Activated gamma-delta T cell treated with anti-CD3 and anti-CD28 coated beads, Interleukin-2, amount 50 U/mL, for 16 hours (primary cell): ENCODE measurements at places on chromosomes 2 and 18.

- no peak for DNase-seq
Measured at GRCh38 chr2:239262484-239263230, 138.2 kb downstream of the HDAC4 start.

- no peak for DNase-seq
Measured at GRCh38 chr18:50722311-50722710, 97.5 kb downstream of the MRO start.

GRCh38 chr2:77519888-77520506 is 2.2 kb downstream of the LRRTM4 start:
- DNase-seq: no peak

- no peak for DNase-seq
Measured at GRCh38 chr2:113692698-113693428, 63.6 kb downstream of the SLC35F5 start.

- DNase-seq: no peak
Measured at GRCh38 chr2:23423062-23423872, 38.3 kb downstream of the KLHL29 start.

DNA sequence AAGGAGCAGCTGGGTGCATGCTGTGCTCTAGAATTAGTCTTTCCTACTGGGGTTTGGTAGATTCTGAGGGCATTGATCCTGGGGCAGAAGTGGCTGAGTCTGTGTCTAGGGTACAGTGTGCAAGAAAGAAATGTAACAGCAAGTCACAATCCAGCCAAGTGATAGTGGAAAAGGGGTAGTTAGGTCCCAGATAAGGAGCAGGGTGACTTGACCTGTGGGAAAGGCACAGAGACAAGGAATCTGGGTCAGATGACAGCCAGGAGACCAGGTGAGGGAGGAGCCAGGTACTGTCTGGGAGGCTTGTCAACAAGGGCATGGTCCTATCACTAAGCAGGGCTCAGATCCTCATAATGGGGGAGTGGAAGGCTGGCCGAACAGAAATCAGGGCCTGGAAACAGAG is 8.1 kb downstream of the IL37 start:
- DNase-seq: no peak

DNA sequence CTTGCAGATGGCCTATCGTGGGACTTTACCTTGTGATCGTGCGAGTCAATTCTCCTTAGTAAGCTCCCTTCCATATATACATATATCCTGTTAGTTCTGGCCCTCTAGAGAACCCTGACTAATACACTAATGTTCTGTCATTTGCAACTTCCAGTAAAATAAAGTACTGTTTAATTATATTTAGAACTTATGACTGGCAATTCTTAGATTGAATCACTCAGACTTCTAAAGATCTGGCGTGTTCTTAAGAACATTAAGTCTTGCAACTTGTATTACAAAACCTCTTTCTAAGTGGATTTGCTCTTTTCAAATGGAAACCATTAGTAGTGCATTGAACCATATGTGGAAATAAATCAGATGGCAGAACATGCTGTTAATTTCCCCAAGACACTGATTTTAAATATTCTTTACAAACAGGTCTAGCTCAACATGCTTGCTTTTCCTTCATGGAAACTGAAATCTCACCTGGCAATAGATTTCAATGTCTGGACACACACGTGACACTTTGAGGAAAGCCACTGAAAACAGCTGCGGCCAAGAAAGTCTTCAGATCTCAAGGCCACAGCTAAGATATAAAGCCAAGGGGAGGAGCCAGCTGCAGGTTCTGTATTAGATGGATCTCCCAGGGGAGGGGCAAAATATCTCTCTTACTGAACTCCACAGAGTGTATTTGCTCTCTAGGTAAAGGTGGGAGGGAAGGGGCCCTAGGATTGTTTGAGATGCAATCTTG is 50.6 kb downstream of the PMAIP1 start:
- no peak for DNase-seq
